Stimulated activated CD4-positive, alpha-beta T cell treated with anti-CD3 and anti-CD28 coated beads, Interleukin-4, amount 100 ng/mL, for 4 hours (primary cell): ENCODE measurements at places on chromosomes 16 and 17.

- no peak for DNase-seq
Measured at GRCh38 chr16:74842413-74842812, 67.8 kb upstream of the FA2H start.

DNA sequence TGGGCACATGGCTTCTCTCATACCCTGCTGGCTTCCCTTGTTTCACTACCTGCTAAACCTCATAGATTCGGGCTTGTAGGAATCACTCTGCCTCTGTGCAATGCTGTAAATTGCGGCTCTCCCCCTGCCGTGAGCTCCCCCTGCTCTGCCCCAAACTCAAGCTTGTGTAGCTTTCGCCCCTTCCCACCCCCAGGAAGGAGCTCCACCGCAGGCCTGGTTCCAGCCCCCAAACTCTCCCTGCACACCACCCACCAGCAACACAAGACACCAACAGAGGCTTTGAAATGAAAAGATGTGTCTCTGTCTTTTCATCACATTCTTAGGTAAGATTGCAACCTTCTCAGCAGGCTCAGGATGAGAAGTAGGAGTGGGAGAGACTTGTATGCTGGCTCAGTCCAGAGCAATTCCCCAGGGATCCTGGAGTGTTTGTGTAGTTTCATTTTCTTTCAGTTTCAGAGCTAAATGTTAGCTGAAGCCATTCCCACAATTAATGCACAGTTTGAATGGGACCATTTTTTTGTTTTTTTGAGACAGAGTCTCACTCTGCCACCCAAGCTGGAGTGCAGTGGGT lies 14.2 kb downstream of the CX3CL1 start:
- no peak for DNase-seq

DNA sequence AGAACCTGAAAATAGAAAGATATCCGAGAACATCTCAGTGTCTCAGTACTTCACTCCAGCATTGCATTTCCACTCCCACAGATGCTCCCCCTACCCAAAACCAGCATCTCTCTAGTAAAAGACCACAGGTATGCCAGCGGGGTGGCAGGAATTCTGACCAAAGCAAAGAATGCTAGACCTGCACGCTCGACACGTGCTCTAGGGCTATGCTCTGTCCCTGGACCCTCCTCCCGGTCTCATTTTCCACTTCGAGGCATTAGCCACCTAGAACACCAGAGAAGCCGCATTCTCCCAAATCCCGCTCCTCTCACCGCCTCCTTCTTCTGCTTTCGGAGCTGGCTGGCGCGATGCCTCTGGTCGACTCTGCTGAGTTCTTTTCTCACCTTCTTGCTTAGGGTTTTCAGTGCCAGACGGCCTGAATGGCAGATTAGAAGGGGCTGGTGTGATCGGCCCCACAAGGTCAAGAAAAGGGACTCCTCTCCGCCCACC lies 487 bp downstream of the TSR1 start:
- peak; percentile 14 for DNase-seq

DNA sequence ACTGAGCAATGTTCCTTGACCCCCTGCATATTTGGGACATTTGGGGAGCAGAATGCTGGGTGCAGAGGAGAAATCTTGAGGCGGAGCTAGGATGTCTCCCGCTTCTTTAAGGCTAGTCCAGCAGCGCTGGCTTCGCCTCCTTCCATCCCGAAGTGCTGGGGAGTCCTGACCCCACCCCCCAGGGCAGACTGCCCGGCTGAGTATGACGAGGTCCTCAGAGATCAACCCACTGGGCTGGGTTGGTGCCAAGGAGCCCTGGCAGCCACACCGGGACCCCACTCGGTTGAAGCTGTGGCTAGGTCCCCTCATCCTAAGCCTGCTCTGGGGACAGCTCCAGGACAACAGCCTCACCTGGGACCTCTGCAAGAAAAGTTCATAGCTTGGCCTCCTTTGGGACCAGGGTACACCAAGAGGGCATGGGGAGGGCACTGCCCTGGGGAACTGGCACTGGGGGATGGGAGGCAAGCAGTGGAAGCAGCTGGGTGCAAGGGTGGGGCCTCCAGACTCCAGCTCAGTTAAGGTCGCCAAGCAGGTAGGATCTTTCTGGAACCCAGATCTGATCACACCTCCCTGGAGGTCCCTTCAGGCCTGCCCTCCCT lies 11.0 kb downstream of the RHBDF2 start:
- no peak for DNase-seq

DNA sequence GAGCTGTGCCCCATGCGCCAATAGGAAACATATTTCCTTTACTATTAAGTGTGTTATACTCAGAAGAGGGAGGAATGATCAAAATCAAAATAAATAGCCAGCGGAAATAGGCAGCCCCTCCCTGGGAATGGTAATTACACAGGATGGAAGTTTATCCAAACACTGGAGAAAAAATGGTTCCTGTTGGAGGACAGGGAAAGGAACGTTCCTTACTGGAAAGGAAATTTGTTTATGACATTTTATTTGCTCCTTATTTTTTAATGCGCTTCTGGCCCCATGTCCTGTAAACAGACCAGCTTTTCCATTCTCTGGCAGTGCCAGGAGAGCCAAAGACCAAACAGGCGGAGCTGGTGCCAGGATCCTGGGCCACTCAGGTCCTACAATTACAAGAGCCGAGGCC lies 273.7 kb downstream of the SOX9 start:
- no peak for DNase-seq

GRCh38 chr17:78917451-78918275 lies 7.5 kb downstream of the TIMP2 start:
- no peak for DNase-seq

GRCh38 chr17:79826204-79826680 lies 13.0 kb downstream of the CBX4 start:
- no peak for DNase-seq
